ENCODE measurements at places on chromosomes 3 and 15.

- DNase-seq, result no peak
Measured at GRCh38 chr3:171769461-171769860, 40.8 kb downstream of the PLD1 start.

GRCh38 chr15:81242778-81243177, 46.1 kb downstream of the IL16 start:
- DNase-seq, result no peak

- DNase-seq, result no peak
Measured at GRCh38 chr3:38634111-38634510, 15.4 kb downstream of the SCN5A start.

DNA sequence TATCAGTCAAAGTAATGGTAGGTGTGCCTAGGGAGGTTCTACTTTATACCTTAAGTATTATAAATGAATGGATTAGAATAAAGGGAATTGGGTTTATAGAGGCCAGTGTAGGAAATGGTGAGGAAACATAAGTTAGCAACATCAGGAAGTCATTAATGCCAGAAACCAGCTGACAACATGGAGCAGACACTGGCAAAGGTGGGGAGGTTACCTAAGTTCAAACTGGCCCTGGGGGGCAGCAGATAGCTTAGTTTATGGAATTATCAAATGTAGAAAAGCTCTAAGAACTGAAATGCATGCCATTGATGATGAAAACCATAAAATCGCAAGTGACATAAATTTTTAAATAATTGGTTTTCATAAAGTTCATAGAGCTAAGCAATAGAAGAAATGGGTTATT, 498.6 kb downstream of the NAALADL2 start:
- no peak for DNase-seq

DNA sequence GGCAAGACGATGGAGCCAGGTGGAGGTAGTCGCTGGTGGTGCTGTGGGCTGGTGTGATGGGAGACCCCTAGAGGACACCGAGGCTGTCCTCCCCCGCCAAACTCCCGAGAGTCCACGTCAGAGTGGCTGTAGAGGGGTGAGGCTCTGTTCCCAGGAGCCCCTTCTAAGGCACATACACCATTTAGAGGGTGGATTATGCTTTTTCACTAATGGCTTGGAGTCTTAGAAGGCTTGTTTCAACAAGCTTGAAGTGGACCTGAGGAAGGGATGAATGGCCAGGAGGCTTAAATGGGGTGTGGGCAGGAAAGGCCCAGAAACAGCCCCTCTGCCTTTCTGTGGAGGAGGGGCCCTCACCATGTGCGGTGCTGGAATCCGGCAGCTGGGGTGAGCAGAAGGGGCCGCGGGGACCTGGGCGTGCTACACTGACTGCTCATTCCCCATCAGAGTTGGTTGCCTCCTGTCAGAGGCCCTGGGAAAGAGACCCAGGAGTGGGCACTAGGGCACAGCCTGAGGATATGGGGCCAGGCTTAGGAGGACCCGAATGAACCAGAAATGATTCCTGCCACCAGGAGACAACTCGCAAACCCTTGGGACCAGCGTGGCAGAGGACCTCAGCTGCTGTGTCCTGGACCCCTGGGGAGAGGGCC, 66.2 kb downstream of the FEM1B start:
- DNase-seq, result no peak

- DNase-seq, result no peak
Measured at GRCh38 chr15:98746375-98747155, 98.2 kb downstream of the IGF1R start.

GRCh38 chr3:23756206-23756840, 49.4 kb upstream of the UBE2E1 start:
- no peak for DNase-seq

- no peak for DNase-seq
Measured at GRCh38 chr15:51731549-51732267, 5.7 kb downstream of the LYSMD2 start.

- no peak for DNase-seq
Measured at GRCh38 chr15:40045572-40046217, 6.7 kb upstream of the SRP14 start.
